ENCODE measurements at places on chromosomes 2 and 18. TPM values are rescaled to one million over a fixed set of nuclear protein-coding genes. Genes with fewer than 3 reads are reported as not detected.

DDX1 gene
- total RNA-seq, result 84.2 TPM

SPC25 gene
- total RNA-seq, result 14.7 TPM

DCDC2C gene
- total RNA-seq, result not detected

PPP4R1 gene
- 79.3 TPM for total RNA-seq

FKBP1B gene
- total RNA-seq, result 8.4 TPM

OTOS gene
- not detected for total RNA-seq

CRYGD gene
- not detected for total RNA-seq

COLEC12 gene
- 0.29 TPM for total RNA-seq

GPR75 gene
- 1.8 TPM for total RNA-seq

FAM124B gene
- not detected for total RNA-seq

UGT1A7 gene
- total RNA-seq, result not detected

CMPK2 gene
- 0.18 TPM for total RNA-seq

CNGA3 gene
- total RNA-seq, result not detected

UGT1A3 gene
- not detected for total RNA-seq

BMP10 gene
- not detected for total RNA-seq

TIMM21 gene
- 14.7 TPM for total RNA-seq

ECEL1 gene
- total RNA-seq, result not detected

LDLRAD4 gene
- total RNA-seq, result not detected
